Activated effector memory CD4-positive, alpha-beta T cell treated with Interleukin-2 at 50 U/mL for 16 hours (primary cell): ENCODE measurements at places on chromosomes 7 and 10.

DNA sequence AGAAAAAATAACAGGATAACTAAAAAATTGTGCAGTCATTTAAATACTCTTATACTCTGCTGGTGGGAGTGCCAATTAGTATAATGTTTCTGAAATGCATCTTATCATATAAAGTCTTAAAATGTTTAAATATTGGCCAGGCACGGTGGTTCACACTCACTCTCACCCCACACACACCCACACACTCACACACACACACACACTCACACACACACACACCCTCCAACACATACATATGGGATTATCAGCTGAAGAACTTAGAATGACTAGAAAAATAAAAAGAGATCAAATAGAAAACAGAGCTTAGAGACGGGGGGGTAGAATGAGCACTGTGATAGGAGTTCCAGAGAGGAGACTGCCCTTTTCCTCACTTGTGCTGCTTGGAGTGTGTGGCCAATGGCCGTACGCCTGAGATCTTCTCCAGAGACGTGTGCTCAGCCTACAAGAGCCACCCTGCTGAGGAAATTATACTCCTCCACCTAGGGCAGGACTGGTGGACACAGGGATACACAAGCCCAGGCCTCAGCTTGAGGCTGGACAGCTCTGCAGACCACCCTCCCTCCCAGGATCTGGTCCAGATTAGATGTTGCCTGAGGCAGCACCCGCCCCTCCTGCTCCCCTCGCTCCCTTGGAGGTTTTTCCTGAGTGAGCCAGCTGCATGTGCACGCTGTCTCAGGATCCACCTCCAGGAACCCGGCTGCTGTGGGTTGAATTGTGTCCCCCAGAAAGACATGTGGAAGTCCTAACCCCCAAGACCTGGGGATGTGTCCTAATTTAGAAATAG lies 26.5 kb upstream of the PRKAG2 start:
- DNase-seq = no peak

- DNase-seq = no peak
Measured at GRCh38 chr7:158003441-158004122, 584.0 kb downstream of the PTPRN2 start.

GRCh38 chr7:118478236-118478635 lies 253.7 kb downstream of the ANKRD7 start:
- no peak for DNase-seq

- no peak for DNase-seq
Measured at GRCh38 chr7:151830121-151830830, 46.6 kb downstream of the PRKAG2 start.

DNA sequence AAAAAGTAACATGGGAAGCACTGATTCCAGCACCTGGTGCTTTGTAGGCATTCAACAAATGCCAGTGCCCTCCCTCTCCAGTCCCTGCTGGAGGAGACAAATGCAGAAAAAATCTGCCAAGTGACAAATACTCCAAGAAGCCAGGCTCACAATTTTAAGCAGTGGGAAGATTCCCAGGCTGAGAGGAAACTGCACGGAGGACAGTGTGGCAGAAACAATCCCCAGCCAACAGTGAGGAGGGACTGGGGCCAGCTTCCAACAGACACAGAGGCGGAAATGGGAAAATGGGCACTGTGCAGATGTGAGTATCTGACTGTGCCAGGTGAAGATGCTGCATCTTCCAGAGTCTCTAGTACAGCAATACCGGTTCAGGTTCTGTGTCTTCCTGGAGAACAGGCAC lies 106.3 kb downstream of the SLIT1 start:
- no peak for DNase-seq

- DNase-seq = no peak
Measured at GRCh38 chr10:93225938-93226337, 152.2 kb downstream of the CYP26A1 start.

GRCh38 chr10:43667317-43667731 lies 18.6 kb upstream of the ZNF32 start:
- DNase-seq = no peak

GRCh38 chr10:43444897-43445466 lies 8.1 kb downstream of the ZNF487 start:
- no peak for DNase-seq

- no peak for DNase-seq
Measured at GRCh38 chr7:78642751-78643150, 810.7 kb downstream of the MAGI2 start.

GRCh38 chr7:16914771-16915170 lies 33.0 kb upstream of the AGR3 start:
- DNase-seq = no peak

GRCh38 chr7:139917851-139918250 lies 88.8 kb downstream of the TBXAS1 start:
- DNase-seq = no peak

GRCh38 chr7:28700790-28701203 lies 257.3 kb downstream of the TRIL start:
- no peak for DNase-seq

- no peak for DNase-seq
Measured at GRCh38 chr7:8147760-8148463, 114.1 kb downstream of the ICA1 start.

DNA sequence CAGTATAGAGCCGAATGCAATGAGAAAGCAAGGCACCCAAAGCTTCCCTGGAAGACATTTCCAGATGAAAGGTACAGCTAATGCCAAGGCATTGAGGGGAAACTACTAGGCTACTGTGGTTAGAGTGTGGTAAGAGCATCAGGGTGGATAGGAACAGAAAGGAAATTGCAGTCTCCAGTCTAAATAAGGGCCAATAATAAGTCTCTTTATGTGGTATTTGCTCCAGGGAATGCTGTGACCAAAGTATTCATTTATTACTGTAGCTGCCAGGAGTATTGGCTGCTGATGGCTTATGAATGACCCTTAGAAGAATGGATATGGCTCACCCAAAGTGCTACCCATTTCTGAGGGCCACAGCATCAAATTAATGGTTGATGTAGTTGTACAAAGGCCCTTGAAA lies 30.1 kb upstream of the POT1 start:
- no peak for DNase-seq

- peak; percentile 71 for DNase-seq
Measured at GRCh38 chr10:14583252-14583651, 191.4 kb downstream of the FAM107B start.

DNA sequence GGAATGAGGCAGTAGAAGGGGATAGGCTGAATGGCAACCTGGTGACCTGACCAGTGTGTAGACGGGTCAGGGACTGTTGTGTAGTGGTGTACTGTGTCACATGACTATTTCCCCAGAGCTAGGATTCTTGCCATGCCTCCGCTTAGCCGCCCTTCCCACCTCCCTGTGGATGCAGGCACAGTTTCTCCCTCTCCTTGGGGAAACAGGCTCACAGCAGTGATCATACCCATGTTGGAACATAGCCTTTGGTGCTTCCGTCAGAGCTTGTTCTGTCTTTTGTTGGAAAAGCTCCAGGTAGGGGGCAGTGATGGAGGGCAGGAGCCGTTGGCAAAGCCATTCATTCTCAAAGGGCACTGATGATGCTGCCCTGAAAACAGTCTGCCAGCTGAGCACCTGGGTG lies 44.3 kb downstream of the OGDH start:
- no peak for DNase-seq

DNA sequence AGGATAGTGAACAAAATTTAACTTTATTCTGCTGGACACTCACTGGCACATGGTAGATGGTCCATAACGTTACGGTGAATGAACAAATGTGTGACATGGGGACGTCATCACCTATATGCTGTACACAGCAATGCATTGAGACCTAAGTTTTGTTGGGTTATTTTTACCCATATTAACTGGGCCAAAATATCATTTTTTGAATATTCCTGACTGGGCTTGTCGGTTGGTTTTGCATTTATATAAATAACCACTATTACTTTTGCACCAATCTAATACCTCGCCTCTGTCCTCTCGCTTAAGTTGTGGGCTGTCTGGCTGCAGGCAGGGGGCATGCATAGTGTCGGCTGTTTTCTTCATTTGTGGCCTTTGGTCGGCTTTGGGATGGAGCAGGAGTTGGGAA lies 161.7 kb downstream of the USP6NL start:
- no peak for DNase-seq

DNA sequence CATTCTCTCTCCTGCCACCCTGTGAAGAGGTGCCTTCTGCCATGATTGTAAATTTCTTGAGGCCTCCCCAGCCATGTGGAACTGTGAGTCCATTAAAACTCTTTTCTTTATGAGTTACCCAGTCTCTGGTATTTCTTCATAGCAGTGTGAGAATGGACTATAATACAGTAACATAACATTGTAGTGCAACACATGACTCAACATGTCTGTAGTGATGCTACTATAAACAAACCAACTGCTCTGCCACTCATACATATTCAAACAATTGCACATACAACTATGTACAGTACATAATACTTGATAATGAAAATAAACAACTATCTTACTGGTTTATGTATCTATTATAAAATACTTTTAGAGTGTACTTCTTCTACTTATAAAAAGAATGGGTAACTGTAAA lies 7.1 kb downstream of the ATOH7 start:
- no peak for DNase-seq

- no peak for DNase-seq
Measured at GRCh38 chr7:102404005-102404861, 8.1 kb downstream of the PRKRIP1 start.

DNA sequence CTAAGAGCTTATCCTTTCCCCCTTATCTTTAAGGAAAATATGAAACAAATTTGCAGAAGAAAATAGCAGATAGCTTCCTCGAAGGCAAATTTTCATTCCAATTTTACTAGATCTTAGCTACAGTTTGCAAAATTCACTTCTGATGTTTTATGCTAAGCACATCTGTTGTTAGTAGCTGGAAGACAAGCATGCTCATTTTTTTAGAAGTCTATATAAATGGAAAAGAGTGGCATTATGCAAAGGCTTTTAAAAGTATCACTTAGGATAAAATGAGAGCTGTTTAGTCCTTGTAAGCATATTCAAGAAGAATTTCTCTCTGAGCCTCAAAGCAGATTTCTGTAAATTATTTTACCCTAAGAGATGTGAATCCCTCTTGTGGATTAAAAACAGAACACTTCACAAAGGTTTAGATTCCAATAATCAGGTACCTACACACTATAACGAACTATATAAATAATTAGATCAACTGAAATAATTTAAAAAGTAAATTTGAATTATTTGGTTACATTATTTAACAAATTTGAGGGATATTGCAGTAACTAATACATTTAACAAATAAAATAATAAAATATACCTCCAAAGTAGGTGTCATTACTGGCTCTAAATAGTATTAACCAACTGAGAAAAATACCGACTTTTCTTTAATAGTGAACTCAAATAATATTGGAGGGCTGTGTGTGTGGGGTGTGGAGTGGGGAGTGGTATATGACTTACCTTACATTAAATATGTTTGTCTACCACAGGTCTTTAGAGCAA lies 307.1 kb downstream of the SEMA3D start:
- DNase-seq = no peak

DNA sequence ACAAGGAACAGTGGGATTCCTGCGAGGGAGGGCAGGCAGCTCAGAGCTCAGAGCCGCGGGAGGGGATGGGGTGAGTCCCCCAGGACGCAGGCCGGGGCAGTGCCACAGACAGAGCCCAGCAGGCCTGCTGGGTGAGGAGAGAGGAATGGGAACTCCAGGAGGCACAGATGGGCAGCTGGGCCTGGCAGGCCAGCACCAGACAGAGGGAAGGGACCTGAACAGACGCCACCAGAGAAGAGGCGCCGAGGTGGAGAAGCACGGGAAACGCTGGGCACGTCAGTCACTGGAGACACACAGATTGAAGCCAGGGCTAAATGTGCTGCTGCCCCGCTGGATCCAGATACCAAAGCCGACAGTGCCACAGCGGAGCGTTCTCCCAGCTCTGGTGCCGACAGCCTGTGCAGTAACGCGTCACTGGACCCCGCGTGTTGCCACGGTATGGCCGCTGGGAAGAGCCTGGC lies 225.8 kb downstream of the MAD1L1 start:
- DNase-seq = no peak

DNA sequence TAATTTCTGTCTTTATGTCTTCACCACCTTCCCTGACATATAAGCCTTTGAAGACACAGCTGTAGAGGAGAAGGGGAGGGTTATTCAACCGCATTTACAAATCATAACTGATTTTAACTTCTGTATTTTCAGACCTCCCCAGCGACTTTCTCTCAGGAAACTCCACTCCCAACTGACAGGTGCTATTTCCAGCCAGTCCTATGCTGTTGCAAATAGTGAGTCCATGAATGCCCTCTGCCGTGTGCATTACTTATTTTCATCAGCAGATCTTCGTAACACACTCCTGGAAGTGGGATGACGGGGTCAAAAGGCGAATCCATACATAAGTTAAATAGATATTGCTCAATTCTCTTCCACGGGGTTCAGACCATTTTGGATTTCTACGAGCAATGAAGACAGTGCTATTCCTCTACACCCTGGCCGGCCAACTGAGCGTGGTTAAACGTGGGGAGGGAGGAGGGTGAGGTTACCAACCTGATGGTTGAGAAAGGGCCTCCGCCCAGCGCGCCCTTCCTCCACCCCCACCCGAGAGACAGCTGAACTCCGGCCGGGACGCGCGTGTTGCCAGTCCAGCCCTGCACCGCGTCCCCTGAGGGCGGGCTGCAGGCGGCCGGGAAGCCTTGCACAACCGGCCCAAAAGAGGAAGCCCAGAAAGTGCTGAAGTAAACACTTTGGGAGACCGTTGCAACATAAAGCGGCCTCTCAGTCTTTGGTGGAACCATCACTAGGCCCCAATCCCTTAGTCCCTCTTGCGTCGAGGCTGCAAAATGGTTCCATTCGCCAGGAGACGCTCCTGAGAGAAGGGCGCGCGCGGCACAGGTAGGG lies at the start of gene APBB1IP:
TSS of gene APBB1IP (plus strand) at position 705 of the 825 bp plus-strand sequence. CDS start 53,986 bp downstream, outside the sequence.
- DNase-seq = peak; percentile 49

- DNase-seq = no peak
Measured at GRCh38 chr10:118904286-118904685, 125.2 kb upstream of the NANOS1 start.

DNA sequence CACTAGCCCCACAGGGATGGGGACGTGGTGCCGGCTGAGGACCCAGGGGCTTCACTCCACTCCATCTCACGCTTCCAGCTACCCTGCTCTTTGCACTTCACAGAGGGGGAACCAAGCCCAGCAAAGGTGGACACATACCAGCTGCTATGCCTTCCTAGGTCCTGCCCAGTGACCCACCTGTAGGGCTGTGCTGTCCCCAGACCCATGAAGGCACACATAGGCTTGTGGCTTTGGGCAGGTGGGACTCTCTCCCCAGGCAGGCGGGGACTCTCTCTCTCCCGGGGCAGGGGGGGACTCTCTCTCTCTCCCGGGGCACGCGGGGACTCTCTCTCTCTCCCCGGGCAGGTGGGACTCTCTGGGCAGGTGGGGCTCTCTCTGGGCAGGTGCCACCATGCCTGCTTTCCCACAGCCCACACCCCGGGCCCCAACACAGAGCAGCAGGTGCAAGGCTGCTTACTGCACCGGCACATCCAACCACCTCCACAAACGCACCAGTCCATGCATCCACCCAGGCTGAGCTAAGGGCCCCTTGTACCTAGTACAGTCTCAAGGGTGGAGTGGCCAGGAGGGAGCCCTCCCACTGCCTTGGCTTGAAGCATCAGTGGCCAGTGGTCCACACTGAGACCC lies 13.8 kb upstream of the GPR146 start:
- DNase-seq = no peak

GRCh38 chr7:25171516-25171915 lies 46.5 kb upstream of the CYCS start:
- no peak for DNase-seq

- no peak for DNase-seq
Measured at GRCh38 chr7:148155826-148156225, 434.7 kb upstream of the C7orf33 start.
